ENCODE measurements at places on chromosomes 4 and X.

GRCh38 chr4:12712648-12713339, 771.3 kb downstream of the RAB28 start:
- no peak for DNase-seq

DNA sequence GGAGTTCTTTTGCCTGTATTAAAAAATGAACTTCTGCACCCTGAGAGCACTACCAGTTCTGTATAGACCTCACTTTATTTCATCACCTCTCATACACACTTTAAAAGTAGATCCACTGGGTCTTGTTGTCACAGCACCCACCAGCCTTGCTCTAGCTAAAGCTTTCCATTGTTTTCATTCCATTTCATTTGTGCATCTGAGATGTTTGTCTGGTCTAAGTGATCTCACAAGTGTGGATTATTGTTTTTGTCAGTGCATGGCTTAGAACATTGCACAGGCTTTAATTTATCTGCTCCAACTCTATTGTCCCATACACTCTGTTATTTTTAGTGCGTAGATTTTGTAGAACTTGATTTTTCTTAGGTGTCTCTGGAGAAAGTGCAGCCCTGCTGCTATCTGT, 1157.5 kb upstream of the PABPC4L start:
- no peak for DNase-seq

DNA sequence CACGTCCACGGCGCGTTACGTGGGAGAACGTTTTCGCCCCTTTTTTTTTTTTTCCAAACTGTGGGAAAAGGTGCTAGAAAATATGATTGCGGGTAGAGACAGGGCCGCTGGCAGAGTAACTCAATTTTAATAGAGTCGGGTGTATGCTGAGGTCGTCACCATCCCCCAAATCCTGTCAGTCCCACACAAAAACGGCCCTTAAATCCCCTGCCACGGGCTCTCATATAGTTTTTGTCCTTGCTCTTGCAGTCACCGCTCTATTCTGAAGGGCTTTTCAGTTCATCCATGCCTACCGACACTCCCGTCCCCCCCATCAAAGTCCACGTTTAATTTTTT, 796 bp upstream of the MED14 start:
- no peak for DNase-seq

DNA sequence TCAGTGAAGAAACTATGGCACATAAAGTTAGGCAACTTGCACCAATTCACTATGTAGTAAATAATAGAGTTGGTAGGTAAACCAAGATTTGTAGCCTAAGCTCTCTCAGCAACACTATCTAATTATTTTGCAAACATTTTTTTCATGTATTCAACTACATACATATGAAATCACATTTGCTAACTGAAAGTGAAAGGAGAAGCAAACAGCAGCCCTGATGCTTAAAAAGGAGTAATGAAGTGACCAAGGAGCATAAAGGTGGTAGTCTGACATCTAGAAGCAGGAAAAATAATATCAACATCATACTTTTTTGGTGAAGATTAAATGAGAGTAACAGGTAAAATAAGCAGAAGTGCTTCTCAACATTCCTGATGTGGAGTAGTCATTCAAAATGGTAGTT, 603.7 kb downstream of the GRXCR1 start:
- DNase-seq: no peak

GRCh38 chr4:85127653-85128052, 161.2 kb upstream of the WDFY3 start:
- no peak for DNase-seq

GRCh38 chrX:56763556-56764152, 34.6 kb downstream of the NBDY start:
- DNase-seq: peak; percentile 83

DNA sequence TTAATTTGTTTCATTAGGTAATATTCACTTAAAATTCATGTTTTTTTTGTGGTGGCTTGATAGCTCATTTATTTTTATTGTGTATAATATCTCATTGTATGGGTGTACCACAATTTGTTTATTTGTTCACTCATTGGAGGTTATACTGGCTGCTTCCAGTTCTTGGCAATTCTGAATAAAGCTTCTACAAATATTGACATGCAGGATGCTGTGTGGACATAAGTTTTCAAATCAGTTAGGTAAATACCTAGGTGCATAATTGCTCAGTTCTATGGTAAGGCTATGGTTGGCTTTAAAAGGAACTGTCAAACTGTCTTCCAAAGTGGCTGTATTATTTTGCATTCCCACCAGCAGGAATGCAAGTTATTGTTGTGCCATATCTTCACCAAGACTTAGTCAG, 504.5 kb upstream of the GALNTL6 start:
- no peak for DNase-seq

DNA sequence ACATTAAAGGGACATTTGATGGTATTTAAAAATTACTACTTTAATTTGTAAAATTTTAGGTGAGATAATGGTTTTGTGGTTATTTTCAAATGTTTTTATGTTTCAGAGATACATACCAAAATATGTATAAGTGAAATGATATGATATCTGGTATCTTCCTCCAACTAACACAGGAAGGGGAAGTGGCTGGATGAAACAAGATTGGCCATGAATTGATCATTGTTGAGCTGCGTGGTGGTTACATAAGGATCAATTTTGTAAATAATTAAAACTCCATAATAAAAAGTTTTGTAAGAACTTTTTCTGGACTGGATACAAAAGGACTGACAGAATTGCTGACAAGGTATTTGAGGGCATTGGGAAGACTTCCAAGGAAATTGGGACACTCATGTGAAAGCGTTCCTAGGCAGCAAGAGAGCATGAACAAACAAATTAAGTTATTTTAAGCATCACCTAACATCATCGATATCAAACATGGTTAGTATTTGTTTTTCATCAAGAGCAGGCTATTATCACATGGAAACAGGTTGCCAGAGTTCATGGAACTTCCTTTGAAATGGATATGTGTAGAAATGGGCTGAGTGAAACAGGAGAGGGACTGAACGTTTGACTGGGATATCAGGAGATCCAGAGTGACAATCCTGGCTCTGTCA, 4.4 kb upstream of the PGM2 start:
- no peak for DNase-seq

- no peak for DNase-seq
Observed at GRCh38 chrX:39896951-39897740, 200.6 kb downstream of the BCOR start.

GRCh38 chrX:69050051-69050765, 115.0 kb downstream of the PJA1 start:
- no peak for DNase-seq

DNA sequence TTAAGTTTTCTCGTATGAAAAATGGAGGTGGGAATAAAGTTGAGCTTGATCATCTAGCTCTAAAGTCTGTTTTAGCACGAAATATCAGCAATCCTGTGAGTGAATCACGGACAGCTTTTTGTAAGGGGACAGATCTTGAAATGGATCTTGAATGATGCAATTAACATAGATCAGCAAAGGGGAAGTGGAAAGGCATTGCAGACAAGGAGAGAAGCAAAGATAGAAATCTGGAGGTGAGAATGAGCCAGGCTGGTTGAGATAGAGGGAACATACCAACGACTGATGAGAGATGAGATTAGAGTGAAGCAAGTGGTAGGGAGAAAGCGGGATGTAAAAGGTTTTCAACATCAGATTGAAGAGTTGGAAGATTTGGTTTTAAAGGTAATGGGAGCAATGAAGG, 4.6 kb upstream of the DGKK start:
- no peak for DNase-seq

GRCh38 chr4:174633399-174633798, 111.1 kb upstream of the HPGD start:
- no peak for DNase-seq

GRCh38 chr4:53705151-53705764, 114.0 kb upstream of the LNX1 start:
- DNase-seq: no peak

- DNase-seq: no peak
Observed at GRCh38 chrX:39008549-39008948, 207.3 kb downstream of the MID1IP1 start.

- peak; percentile 85 for DNase-seq
Observed at GRCh38 chr4:80184053-80184824, 13.1 kb upstream of the PRDM8 start.

GRCh38 chr4:57083090-57083489, 27.1 kb downstream of the IGFBP7 start:
- no peak for DNase-seq

- no peak for DNase-seq
Observed at GRCh38 chrX:46576458-46576857, 2.9 kb downstream of the CHST7 start.

DNA sequence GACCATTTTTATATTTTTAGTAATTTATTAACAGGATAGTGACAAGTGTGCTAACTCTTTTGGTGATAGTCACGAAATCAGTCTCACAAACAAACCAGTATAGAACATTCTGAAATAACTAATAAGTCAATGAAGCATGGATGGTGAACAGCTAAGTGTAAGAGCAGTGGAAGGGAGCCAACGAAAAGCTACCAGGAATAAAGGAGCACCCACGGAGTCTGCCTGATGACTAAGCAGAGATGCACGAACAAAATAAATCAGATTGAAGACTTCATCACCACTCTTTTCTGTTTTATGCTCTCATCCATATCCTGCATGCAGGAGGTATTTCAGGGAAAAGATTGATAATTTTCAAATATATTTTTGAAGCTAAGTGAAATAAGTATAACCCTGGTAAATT, 891.1 kb upstream of the HS3ST1 start:
- DNase-seq: no peak

- no peak for DNase-seq
Observed at GRCh38 chr4:113212613-113213012, 163.2 kb downstream of the ANK2 start.

DNA sequence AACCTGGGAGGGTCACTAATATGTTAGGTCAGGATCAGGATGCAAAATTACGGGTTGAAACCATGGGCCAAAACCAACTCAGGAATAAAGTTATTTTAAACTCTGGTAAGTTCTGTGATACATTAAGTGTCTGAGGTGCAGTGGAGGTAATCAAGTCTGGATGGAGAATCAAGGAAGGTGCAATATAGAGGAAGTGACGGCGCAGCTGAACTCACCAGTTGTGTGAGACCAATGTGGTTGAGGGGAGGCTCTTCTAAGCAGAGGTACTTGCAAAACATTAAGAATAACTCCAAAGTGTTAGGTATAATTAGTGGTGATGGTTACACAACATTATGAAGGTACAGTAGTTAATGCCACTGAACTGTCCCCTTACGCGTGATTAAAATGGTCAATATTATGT, 19.7 kb downstream of the GAB3 start:
- no peak for DNase-seq

DNA sequence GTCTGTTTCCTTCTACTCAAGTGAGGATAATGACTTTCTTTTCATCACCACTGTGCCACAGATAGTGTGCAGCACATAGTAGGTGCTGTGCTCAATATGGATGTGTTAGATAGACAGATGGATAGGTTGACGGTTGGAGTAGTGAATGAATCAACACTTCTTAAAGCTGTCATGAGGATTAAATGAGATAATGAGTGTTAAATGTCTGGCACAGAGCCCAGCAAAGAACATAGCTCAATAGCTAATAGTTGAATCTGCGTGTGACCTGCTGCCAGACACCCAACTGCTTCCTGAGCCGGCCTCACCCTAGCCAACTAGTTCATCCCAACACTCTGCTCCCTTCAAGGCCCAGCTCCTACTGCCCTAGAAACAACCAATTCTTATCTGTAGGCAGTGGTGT, 67.7 kb upstream of the PJA1 start:
- no peak for DNase-seq

DNA sequence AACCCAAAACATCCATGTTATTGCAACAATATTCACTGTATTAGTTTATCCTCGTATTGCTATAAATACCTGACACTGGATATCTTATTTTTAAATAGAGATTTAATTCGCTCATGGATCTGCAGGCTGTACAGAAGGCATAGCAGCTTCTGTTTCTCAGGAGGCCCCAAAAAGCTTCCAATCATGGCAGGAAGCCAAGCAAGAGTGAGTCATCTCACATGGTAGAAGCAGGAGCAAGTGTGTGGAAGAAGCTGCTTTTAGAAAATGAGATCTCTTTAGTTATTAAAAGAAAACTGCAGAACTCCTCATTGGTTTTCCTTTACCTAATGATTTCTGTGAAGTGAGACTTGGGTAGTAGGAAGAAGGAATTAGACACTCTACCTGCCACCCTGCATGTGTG, 16.4 kb downstream of the ZNF732 start:
- no peak for DNase-seq

DNA sequence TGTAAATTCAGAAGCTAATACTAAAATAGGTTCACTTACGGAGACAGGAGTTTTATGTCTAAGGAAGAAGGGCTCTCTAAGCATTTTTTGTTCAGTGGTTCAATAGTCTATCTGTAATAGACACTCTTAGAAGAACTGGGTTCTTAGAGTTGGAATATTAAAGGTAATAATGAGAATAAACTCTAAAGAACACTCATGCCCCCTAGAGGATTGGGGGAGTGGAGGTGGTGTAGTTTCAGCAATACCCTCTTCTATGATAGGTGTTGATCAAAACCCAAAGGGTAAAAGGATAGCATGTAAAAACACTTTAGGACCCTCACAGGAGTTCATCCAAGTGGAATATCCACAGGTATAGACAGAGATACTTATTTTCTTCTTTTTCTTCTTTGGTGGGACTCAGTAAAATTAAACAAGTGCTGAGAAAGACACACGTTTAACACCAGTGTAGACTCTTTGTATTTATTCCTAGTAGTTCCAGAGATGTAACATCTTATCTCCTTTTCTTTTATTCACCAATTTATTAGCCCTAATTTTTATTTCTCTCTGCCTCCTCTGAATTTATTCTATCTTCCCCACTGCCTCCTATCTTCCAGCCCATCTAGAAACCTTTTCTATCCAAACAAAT, 25.7 kb upstream of the MND1 start:
- DNase-seq: no peak

GRCh38 chr4:2843941-2844584, 419 bp downstream of the ADD1 start:
- DNase-seq: no peak

DNA sequence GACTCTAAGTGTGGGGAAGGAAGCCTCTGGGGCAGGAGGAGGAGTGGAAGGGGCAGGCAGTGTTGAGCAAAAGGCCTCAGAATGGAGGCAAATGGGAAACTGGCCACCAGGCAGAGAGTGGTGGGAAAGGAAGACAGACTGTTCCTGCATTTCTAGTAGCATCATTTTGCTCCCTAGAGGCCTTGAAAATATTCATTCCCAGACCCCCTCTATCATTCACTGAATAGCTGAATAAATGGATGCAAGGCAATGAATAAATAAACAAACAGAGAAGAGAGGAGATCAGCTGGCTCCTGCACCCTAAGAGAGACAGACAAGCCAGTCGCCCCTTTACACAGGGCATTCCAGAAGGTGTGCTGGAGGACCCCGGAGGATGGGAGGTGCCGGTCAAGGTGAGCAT, 511.9 kb downstream of the BCOR start:
- DNase-seq: no peak

- no peak for DNase-seq
Observed at GRCh38 chrX:52821079-52821760, 10.1 kb downstream of the XAGE5 start.
